Stimulated activated CD4-positive, alpha-beta T cell treated with anti-CD3 and anti-CD28 coated beads, TNF-alpha, amount 100 ng/mL, for 4 hours (primary cell): ENCODE measurements at places on chromosomes 16 and 17.

DNA sequence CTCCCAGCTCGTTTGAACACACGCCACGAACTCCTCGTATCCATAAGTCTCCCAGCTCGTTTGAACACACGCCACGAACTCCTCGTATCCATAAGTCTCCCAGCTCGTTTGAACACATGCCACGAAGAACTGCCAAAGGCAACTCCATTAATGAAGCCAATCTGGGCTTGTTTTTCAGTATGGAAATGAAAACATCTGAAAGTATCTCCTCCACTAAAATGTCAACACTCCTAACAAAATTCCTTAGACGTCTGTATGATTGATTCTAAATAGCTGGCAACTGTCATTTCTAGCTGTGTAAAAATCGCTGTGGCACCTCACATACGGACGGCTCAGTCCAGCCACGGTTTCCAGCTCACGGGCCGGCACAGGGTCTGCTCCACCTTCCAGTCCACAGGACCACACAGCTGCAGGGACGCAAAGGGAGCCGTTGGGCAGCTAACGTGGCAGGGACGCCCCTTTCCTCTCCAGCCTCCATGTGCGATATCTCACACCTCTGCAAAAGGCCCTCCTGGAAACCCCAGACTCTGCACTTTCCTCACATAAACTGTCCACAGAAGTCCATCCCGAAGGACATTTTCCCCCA is 67.1 kb upstream of the METRNL start:
- no peak for DNase-seq

- DNase-seq, result no peak
These were observed 32.8 kb downstream of the MARVELD3 start for GRCh38 chr16:71658771-71659170.

- no peak for DNase-seq
These were observed 171.7 kb downstream of the ZFHX3 start for GRCh38 chr16:72876221-72876620.

DNA sequence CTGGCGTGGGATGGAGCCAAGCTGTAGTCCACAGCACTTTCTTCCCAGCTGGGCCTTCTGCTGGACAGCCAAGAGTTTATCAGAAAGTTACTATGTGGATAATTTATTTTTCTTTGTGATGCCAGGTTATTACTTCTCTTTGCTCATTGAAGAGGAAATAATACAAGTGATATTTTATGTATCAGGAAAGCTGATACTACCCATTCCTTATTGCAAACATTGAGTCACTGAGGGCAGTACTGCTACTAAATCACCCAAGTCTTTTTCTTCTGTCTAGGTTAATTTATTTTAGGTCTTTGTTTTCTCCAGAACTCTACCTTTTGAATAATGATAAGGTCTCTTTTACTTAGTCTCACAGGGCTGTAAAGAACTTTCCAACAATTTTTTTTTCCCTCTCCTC is 8.3 kb downstream of the NUP93 start:
- DNase-seq, result no peak

GRCh38 chr16:81366316-81366932 is 51.7 kb downstream of the GAN start:
- no peak for DNase-seq

GRCh38 chr16:23959752-23960072 is 123.9 kb downstream of the PRKCB start:
- DNase-seq, result no peak

DNA sequence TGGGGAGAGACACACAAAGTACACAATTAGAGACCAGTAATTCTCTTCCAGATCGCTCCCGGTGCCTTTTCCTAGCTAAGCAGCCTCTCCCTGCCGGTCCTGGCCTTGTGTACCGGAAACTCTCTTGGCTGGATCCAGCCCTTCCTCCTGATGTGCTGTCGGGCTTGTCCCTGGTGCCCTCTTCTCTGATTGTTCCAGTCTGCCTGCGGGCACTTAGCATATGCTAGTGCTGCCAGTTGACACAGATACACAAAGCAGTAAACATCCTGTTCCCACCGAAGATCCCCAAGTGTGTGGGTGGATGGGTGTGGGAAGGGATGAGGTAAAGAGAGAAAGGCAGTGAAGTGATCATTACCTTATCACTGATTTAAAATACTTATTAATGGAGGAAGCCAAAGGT is 9.7 kb downstream of the HS3ST3B1 start:
- no peak for DNase-seq

- DNase-seq, result no peak
These were observed 185.3 kb downstream of the AATF start for GRCh38 chr17:37134050-37134449.

GRCh38 chr17:73369111-73369521 is 57.3 kb upstream of the CDC42EP4 start:
- no peak for DNase-seq

- DNase-seq, result no peak
These were observed 157.1 kb downstream of the KATNIP start for GRCh38 chr16:27706866-27707685.
